Astrocyte of the cerebellum (primary cell): ENCODE measurements at places on chromosomes 5 and 9.

DNA sequence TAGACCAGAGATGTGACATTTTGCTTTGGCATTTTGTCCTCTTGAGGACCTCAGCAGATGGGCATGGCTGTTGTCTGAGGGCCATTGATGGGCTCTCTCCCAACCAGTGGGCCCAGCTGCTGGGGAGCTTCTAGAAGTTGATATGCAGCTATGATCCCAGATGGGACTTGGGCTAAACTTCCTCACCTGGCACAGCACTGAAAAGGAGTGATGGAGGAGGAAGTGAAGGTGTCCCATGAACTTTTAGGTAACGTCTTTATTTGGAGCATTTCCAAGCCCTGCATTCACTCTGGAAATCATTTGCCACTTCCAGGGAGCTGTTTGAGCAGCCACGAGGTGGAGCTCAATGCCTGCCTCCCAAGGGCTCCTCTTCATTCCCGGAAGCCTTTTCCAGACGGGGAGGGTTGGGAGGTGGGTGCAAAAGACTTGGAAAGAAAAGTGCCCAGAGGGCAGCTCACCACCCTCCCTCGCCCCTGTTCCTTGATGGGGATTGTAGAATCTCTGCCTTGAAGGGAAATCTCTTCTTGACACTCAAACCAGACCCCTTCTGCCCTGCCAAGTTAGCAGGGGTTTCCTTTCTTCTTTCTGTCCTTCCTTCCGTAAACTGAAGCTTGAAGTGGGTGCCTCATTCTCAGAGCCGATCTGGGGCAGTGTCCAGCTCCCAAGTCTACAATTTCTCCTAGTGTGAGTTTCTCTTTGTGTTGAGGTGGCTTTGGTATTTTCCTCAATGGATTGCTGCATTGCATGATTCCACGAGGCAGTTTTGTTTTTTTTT lies 18.1 kb upstream of the NEUROG1 start:
- no peak for DNase-seq

DNA sequence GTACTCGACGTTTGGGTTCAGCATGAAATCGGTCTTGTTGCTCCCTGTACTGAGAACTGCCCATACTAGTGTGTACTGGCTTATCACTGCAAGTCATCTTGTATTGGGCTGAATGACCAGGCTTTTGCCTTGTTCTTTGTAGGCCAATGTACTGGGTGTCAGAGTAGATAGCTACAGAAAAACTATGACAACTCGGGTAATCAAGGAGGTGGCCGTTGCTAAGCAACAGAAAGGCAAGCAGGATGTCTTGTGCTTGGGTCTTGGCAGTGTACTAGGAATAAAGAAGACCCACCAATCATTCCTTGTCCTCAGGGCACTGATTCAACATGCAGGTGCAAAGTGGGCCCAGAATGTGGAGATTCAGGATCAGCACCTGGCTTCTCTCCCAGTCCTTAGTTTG lies 11.9 kb upstream of the SHISAL2B start:
- no peak for DNase-seq

DNA sequence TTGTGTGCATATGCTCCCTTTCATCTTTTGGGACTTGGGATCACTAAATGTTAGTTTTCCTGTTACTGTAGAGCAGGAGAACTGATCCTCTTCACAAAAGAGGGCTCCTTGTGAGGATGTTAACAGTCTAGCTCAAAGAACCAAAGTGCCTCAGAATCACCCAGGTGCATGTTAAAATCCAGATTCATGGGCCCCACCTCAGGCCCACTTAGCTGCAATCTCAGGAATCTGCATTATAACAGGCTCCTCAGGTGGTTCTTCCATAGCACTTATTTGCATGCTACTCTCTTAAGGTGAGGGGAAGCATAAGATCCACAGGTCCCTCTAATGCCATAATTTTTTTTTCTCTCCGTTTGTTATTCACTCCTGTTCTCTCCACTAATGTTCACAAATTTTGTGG lies 14.8 kb upstream of the MEF2C start:
- DNase-seq, result no peak

DNA sequence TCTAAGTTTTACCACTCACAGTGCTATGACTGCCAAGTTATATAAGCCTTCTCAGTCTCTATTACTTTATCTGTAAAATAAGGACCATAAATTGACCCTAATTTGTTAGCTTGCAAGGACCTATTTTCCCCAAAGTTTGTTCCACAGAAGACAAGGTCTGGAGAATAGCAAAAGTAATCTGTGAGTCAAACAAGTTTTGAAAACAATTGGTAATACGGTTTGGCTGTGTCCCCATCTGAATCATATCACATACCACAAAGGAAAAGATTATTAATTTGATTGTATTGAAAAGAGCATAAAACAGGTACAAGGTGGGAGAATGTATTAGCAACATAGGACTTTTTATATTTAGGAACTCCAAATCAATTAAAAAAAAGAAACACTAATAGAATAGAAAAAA lies 124.0 kb upstream of the TARS1 start:
- no peak for DNase-seq

GRCh38 chr5:54908774-54909525 lies 76.4 kb downstream of the ESM1 start:
- DNase-seq, result no peak

GRCh38 chr5:172596638-172597231 lies 44.3 kb upstream of the NEURL1B start:
- DNase-seq, result no peak

GRCh38 chr9:113375057-113376023 lies 1.4 kb downstream of the HDHD3 start:
- DNase-seq, result no peak

DNA sequence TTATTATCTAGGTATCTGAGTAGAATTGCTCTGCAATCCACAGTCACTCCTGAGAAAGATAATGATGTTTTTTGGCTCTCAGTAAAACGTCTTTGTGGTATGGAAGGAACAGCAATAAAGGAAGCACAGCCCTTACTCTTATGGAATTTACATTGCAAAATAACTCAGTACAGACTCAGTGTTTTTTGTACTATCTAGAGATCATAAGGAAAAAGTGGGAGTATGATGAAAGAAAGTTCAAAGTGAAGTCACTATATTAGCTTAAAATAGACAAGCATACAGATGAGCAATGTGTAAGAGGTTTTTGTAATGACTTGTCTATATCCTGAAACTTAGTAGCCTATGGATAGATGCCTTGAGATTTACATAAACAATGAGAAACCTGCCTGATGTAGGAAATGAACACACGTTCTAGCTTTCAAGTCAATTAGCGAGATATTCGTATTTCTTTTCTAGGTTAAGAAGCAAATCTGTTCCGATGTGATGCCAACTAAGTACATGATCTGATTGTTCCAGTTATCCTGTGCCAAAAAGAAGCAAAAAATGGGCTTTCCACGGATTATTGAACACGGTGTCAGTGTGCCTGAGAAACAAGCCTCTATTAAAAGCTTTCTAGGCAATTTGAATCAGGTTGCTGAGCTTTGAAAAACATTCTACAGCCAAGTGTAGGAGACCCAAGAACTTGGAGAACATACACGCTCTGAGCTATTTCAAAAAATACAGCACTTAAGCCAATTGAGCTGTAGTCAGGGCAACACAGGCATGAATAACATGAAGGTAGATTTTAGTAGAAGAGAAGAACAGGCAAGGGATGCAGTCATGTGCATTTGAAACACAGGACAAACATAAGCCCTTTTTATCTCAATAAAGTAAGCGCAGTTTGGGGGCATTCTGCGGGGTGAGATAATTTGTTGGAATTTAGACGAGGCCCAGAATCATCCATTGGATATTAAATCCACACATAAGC lies 86.3 kb upstream of the TAF11L2 start:
- DNase-seq, result no peak

DNA sequence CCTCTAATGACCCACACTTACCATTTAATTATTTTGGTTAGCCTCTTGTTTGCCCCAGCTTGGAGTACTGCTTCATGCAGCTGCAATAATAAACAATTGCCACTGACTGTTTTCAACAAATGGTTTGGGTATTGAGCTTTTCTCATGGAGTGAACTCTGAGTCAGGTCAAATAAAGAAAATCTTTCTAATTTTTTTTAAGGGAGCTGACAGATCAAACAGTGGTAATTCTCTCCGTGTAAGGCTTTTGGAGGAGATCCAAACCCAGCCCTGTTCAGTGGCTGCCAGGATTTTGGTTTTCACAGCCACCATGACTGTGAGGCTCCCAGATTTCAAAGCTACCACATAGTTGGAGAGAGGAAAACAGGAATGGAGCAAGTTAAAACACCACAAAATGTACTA lies 110.7 kb upstream of the EFNA5 start:
- peak; percentile 92 for DNase-seq

DNA sequence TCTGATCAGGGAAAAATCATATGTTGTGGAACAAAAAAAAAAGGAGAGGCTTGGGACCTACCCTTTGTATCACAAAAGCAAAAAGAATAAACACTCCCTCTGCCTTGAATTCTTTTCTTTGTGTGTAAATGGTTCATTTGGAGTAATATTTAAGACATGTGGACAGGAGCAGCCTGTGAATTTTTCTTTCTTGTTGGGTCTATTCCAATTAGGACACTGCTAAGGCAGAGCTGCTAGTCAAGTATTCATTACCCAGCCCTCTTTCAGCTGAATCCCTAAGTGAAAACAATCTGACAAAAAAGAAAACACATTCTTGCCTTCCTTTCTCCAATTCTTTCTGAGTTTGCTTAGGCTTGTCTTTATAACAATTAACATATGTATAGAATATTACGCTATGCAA lies 330.0 kb downstream of the EBF1 start:
- DNase-seq, result no peak

DNA sequence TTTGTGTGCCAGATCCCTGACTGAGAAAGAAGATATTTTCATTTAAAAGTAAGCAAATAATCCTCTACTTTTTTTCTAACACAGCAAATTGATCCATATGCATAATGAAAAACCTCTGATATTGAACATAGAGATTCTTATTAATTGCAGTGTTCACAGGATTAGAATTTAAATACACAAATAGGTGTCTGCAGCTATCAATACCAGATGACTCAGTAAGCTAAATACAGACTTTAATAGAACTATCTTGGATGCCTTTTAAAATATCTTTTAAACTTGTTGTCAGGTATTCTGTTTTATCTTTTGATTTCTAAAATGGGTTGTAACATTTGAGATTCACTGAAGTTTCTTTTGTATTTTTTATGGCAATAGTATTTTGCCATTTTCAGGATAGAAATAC lies 43.1 kb downstream of the NIPBL start:
- DNase-seq, result no peak

DNA sequence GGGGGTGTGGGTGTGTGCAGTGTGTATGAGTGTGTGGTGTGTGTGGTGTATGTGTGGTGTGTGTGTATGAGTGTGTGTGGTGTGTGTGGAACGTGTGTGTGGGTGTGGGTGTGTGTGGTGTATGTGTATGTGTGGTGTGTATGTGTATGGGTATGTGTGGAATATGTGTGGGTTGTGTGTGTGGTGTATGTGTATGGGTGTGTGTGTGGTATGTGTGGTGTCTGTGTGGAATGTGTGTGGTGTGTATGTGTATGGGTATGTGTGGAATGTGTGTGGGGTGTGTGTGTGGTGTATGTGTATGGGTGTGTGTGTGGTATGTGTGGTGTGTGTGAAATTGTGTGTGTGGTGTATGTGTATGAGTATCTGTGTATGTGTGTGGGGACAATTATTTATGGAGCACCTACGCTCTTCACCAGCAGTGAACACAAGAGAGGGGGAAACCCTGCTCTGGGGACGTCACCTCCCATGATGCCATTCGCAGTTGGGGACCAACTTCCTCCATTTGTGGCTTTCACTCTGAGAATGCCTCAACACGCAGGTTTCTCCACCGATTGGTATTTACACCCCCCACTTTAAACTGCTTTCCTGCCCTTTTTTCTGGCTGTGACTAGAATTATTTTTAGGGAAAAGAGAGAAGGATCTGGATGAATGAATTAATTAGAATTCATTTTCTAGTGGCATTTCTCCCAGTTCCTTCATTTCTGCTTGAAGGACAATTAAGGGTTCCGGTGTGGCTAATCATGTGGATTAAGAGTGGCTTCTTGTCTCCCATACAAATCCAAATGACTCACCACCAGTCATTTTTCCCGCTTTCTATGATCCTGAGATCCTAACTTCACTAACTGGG lies 238.1 kb downstream of the ROR2 start:
- peak; percentile 18 for DNase-seq

DNA sequence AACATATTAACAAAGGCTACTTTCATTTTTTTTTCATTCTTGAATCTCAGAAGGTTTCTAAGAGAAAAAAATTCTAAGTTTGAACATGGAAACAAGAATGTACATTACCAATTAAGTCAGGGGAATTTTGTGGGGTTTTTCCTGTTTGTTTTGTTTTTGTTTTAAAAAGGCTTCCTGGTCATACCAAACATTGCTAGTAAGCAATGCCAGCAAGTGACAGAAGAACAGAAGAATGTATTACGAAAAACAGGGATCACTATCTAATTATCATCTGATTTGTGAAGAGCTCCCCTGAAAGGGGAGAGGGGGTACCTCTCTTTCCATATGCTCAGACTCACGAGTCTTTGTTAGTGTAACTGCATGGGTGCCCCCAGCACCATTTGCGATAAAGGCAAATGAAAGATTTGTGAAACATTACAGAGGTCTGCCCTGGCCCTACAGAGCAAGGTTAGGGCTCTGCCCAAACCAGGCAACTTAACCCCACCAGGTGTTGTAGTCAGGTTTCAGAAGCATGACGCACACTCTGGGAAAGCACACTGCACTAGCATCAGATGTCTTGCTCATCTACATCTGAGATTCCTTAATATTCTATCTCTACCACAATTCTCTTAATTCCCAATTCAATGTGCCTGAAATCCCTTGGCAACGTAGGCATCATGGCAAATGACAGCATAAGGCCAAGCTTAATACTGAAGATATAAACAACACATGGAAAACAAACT lies 268.2 kb downstream of the MLLT3 start:
- no peak for DNase-seq

DNA sequence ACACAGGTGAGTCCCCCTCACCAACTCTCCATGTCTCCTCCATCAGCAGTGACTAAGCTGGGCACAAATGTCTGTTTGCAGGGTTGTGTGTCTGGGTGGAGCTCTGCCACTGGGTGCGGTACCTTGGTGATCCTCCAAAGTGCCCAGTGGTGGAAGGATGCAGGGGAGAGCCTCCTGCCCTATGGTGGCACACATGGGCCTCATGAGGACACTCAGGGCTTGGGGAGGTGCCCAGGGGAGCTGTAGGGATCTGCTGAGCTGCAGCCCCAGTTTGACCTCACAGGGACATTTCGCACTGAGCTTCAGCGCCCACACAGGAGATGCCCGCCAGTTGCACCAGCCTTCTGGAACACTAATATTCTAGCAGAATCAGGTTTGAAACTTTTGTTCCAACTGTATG lies 29.5 kb downstream of the S1PR3 start:
- no peak for DNase-seq

GRCh38 chr5:172177176-172177575 lies 10.8 kb downstream of the STK10 start:
- no peak for DNase-seq

GRCh38 chr9:77020413-77021290 lies 1.2 kb downstream of the FOXB2 start:
- no peak for DNase-seq

- DNase-seq, result peak; percentile 69
These were observed 161.1 kb downstream of the MAST4 start for GRCh38 chr5:66757219-66757833.

DNA sequence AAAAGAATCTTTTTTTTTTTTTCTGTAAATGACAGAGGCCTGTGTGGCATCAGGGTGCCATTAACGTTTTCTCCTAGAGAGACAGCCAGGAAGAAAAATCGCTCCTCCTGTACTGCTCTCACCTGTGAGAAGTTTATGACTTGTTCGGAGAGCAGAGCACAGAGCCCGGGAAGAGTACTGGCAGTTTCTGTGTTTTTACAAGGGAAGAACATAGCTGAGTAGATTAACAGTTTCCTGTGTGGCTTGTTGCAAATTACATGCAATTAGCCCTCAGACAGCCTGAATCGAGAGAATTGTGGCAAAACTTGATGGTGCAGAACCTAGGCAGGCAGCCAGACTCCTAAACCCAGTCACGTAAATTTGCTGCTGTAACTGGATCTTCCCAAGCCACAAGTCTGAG lies 32.1 kb downstream of the PRKACG start:
- no peak for DNase-seq
